OCI-M1 (cell line): ENCODE measurements at places on chromosomes 3 and 15.

DNA sequence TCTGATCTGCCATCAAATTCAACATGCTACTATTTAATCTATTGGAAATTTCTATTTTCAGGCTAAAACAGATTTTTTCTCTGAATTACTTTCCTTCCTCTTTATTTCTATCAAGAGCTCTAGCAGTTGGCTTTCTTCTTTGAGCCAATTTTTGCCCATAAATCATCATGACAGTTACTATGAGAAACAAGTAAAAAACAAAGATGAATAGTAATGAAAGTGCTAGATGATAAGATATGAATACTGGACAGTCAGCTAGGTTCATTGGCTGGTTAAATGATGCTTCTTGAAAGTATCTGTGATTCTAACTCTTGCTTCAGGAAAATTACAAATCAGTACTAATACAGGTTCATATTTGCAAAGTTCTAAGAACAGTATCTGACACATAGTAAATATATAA, 38.6 kb upstream of the NANOGP8 start:
- peak; percentile 47 for DNase-seq

GRCh38 chr15:82046666-82047452, 1.0 kb upstream of the MEX3B start:
- peak; percentile 96 for DNase-seq

DNA sequence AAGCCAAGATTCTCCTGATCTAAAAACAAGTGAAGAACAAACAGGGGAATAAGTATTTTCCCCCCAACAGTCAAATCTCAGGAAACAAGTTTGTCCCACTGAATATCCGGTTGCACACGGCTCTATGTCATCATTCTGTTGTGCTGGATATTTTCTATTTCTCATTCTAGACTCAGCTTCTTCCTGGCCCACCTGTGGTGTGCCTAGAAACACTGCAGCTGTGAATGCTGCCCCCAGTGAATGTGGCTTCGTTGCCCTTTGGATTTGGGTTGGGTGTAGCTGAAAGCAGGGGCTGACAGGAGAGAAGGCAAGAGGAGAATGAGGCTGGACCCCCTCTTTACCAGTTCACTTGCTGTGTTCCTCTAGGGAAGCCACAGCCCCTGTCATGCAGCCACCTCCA, 181.2 kb upstream of the PROK2 start:
- no peak for DNase-seq

DNA sequence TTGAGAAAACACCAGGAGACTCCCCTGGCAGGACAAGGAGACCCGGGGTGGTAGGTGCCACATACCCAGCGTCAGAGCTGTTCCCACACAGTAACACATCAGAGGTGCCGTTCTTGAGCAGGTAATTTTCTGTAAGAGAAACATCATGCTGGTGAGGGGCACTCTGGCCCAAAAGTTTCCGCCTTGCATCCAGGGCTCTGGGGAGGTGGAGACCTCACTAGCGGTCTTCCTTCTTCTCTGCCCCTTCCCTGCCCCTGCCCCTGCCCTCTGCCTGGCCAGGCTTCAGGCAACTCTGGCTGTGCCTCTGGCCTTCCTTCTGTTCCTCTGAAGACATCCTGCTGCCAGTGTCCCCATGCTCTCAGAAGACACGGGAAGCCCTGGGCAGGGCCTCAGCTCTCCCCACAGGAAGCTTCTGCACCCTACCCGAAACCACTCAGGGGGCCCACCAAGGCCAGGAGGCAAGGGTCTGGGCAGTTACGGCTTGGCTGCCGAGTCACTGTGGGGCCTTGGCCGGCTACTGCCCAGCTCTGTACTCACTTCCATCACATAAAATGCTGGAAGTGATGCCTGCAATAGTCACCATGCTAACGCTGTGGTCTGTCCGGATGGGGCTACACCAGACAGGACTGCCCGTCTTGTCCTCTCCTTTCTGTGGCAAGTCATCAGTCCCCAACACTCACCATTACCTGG, 41.3 kb downstream of the SCN5A start:
- no peak for DNase-seq

GRCh38 chr3:48423241-48423882, 6.5 kb downstream of the PLXNB1 start:
- no peak for DNase-seq

GRCh38 chr15:35673093-35673684, 127.2 kb upstream of the DPH6 start:
- DNase-seq = peak; percentile 48

- peak; percentile 31 for DNase-seq
Observed at GRCh38 chr3:160564258-160564911, 986 bp downstream of the KPNA4 start.

- DNase-seq = peak; percentile 28
Observed at GRCh38 chr15:40441565-40442531, 1.1 kb downstream of the BAHD1 start.

DNA sequence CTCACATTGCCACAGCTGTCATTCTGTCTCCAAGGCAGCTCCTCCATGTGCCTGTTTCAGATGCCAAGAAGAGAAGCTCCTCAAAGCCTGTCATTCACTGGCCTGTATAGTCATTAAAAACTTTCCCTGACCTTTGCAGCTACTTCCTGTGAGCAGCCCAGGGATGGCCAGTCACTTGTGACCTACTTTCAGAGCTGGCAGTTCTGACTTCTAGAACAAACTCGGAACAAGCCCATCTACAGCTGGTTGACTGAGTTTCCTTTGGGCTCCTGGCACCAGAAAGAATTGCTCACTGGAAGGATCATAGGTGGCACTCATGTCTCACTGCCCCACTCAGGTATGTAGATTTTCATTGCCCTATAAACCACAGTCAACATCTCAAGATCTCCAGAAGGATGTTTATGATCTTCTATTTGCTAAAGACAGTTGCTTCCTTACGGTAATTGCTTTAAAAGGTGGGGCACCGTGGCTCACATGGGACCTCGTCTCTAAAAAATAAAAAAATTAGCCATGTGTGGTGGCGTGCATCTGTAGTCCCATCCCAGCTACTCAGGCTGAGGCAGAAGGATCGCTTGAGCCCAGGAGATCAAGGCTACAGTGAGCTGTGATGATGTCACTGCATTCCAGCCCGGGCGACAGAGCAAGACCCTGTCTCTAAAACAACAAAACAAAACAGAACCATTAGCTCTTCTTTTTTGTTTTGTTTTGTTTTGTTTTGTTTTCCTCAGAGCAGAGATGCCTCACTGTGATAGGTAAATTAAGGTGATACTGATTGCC, 11.2 kb upstream of the ATP13A3 start:
- no peak for DNase-seq

GRCh38 chr3:59318881-59319280, 269.1 kb upstream of the CFAP20DC start:
- no peak for DNase-seq
